GM12892 (cell line): ENCODE measurements at places on chromosomes 13 and 19.

- DNase-seq, result no peak
Measured at GRCh38 chr19:49161987-49162386, 4.4 kb downstream of the TRPM4 start.

DNA sequence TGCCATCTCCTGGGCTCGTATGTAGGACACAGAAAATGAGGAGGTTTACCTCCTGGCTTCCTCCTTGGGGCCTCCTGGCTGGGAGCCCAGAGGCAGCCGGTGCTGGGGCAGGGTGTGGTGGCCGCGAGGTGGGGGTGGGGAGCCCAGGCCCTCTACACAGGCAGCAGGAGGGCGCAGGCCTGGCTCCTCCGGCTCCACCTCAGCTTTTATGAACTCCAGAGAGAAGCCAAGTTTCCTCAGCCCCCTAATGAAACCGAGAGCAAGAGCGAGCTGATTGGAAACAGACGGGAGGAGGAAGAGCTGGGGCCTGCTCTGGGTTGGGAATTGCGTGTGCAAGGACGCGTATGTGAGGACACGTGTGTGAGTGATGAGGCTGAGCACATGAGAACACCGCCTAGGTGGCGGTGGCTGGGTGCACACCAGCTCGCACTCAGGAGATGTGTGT lies 23.1 kb downstream of the LYL1 start:
- no peak for DNase-seq

GRCh38 chr13:34322014-34322742 lies 504.2 kb downstream of the RFC3 start:
- no peak for DNase-seq

DNA sequence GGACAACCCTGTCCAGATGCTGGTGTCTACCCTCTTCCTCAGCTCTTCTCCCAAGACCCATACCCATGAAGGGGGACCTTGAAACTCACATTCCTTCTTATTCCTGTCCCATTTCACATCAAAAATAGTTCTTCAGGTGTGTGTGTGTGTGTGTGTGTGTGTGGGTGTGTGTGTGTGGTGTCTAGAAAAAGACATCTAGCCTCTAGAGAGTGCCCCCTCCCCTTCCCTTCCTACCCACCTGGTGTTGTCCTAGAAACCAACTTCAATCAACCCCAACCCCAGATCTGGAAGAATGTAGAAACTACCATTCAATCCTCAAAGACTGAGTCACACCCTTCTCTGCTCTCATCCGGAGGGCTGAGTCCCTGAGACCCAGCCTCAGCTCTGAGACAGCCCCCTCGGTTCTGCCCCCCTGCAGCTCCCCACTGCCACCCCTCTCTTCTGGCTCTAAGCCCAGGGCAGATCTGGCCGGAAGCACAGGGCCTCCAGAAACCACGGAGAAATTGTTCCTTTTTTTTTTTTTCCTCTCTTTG lies 3.5 kb downstream of the KCNN4 start:
- no peak for DNase-seq

- no peak for DNase-seq
Measured at GRCh38 chr19:3094601-3095440, 659 bp downstream of the GNA11 start.

DNA sequence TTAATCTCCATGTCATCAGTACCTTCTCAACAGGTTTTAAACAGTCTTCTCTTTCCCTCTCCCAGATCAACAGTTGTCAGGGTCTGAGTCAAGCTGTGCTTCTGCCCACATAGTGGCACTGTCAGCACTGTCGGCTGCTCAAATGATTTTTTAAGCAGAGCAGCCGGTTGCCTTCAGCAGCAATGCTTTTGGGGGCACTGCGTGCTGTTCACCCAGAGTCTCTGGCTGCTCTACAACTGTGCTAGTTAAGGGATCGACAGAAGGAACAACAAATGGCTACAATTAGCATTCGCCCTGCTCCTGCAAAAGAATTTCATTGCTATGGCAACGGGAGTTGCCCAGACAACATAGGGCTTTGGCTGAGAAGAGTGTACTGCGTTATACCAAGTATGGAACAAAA lies 412.9 kb downstream of the DIAPH3 start:
- DNase-seq, result no peak

- no peak for DNase-seq
Measured at GRCh38 chr13:69970520-69970919, 137.1 kb upstream of the ATXN8OS start.

DNA sequence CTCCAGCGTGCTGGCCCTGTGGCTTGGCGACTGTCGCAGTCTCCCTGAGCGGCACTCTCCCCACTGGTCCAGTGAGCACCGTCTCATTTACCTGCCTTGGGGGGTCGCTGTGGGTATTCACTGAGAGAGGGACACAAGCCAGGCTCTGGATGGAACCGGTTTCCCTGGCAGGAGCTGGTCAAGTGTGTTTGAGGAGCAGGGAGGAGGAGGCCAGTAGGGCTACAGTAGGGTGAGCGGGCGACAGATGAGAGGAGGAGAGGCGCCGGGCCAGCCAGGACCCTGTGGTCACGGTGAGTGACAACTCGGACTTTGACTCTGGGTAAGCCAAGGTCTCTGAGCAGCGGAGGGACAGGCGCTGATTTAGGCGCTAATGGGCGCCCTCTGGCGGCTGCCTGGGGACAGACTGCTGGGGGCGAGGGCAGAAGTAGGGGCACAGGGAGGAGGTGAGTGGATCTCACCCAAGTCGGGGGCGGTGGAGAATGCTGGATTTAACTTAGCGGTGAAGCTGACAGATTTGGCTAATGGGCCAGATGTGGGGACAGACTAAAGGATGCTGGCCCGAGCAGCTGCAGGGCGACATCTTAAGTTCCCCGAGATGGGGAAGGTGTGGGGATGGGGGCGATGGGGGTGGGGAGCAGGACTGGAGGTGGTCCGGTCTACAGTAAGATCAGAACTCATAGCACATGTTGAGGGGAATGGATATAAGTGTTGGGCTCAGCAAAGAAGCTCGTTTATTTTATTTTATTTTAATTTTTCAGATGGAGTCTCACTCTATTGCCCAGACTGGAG lies 4.7 kb upstream of the PRMT1 start:
- peak; percentile 94 for DNase-seq

- DNase-seq, result no peak
Measured at GRCh38 chr19:41016488-41017071, 25.5 kb downstream of the CYP2B6 start.

- DNase-seq, result no peak
Measured at GRCh38 chr13:33129094-33129832, 113.0 kb downstream of the KL start.

DNA sequence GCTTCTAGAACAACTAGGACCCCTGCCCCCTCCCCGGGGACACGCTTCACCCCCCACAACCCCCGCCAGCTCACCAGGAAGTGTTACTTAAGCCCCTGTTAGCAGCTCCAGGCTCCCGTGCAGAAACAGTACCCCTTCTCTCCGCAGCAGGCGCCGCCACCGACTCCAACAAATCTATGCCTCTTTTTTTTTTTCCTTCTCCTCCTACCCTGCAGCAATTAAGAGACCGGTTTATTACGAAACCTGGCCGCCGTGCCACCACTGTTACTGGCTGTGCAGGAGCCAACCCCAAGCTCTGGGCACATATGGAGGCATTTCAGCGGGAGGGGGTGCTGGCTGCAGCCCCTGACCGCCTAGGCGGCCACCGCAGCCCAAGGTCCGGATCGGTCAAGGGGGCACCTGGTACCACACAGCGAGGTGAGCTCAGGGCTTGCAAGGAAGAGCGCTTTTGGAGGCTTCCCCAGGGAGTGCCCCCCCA lies 2.4 kb downstream of the GADD45B start:
- no peak for DNase-seq

- DNase-seq, result no peak
Measured at GRCh38 chr13:28753208-28753892, 34.6 kb upstream of the SLC46A3 start.

GRCh38 chr13:99545979-99546378 lies 44.7 kb downstream of the TM9SF2 start:
- DNase-seq, result no peak

- DNase-seq, result no peak
Measured at GRCh38 chr13:27977476-27978300, 8.6 kb upstream of the CDX2 start.

DNA sequence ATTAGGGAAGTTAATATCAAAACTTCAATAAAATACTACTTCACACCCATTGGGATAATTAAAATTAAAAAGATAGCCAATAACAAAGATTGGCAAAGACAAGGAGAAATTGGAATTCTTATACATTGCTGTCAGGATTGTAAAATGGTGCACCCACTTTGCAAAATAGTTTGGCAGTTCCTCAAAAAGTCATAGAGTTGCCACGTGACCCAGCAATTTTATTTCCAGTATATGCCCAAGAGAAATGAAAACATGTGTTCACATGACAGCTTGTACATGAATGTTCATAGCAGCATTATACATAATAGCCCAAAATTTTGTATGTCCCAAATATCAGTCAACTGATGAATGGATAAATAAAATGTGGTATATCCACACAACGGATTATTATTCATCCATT lies 3.3 kb downstream of the MBD3L1 start:
- no peak for DNase-seq
